ENCODE measurements at places on chromosomes 7 and 10.

- peak; percentile 32 for DNase-seq
Measured at GRCh38 chr10:14617852-14618251, 156.8 kb downstream of the FAM107B start.

GRCh38 chr10:8174762-8175161, 120.3 kb downstream of the GATA3 start:
- DNase-seq: no peak

- DNase-seq: no peak
Measured at GRCh38 chr10:72525277-72525676, 100.6 kb downstream of the MICU1 start.

GRCh38 chr10:6401558-6402348, 178.3 kb downstream of the PRKCQ start:
- DNase-seq: peak; percentile 62

DNA sequence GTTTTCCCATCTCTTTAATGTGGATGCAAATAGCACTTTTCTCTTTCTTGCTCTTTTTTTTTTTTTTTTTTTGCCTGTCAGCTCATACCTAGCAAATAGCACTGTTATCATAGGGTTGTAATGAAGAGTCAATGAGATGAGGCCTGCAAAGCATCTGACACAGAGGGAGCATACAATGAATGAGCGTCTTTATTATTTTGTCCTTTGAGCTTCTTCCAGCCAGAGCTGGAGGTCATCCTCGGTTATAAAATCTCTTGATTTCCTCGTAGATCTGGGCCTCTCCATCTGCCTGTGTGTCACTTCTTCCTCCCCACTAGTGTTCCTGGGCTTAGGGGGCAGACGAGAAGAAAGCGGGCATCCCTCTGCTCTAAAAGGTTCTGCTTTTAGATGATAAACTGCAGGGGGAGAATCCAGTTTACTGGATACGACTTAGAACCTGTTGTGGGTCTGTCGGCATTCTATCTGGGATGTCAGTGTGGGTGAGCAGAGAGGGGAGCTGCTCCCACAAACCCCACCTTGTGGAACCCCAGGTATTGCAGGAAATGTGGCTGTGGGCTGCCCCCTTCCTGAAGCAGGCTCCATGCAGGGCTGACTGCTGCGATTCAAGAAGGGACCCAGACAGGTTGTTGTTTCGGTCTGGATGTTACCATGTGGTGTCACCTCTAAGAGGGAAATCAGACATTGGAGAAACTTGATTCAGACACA, 135.8 kb upstream of the GPR26 start:
- DNase-seq: no peak

DNA sequence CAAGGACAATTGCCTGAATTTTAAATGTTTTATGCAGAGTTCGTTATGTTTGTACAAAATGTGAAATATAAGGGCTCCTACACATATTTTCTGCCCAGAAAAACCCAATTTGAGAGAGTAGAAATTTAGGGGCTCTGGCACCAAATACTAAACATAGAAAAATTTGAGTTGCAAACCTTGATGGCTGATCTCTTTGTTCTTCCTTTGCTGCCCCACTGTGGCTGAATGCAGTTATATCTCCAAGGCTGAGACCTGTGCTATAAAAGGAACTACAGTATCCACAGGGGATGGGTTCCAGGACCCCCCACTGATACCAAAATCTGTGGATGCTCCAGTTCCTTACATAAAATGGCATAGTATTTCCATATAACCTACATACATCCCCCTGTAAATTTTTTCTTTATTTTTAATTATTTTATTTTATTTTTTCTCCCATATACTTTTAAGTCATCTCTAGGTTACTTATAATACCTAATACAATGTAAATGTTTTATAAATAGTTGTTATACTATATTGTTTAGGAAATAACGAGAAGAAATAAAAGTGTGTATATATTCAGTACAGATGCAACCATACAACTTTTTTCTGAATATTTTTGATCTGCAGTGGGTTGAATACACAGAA, 22.5 kb downstream of the CFAP43 start:
- DNase-seq: no peak

GRCh38 chr7:152633504-152633903, 42.4 kb downstream of the XRCC2 start:
- no peak for DNase-seq

GRCh38 chr10:14306190-14306589, 24.5 kb downstream of the FRMD4A start:
- no peak for DNase-seq

DNA sequence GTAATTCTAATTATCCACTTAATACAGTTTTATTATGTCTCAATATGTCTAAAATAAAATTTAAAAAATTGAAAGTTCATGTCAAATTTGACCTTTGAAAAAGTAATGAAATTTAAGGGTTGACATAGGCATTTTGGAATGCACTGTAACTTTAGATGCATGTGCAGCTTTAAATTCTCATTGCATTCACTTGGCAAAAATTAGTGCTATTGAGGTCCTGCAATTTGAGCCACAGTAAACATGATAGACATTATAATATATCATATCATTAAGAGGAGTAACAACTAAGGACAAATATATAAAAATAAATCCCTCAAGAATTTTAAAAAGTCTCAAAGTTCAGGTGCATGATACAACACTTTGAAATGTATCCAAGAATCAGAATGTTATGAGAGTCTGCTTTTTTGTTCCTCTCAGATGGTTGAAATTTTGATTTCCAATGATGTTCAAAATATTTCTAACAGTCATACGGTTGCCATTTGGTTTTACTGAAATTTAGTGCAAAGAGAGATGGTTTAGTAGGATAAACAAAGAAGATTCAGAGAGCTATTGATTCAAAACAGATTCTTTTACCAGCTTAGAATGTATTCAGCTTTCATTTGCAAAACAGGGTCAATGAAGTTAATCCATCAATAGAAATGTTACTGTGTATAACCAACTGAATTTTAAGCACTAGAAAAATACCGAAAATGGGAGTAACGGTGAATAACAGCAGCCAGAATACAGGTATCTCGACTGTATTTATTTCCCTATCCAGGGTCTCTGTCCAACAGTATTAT, 71.8 kb downstream of the SEMA3A start:
- DNase-seq: no peak

DNA sequence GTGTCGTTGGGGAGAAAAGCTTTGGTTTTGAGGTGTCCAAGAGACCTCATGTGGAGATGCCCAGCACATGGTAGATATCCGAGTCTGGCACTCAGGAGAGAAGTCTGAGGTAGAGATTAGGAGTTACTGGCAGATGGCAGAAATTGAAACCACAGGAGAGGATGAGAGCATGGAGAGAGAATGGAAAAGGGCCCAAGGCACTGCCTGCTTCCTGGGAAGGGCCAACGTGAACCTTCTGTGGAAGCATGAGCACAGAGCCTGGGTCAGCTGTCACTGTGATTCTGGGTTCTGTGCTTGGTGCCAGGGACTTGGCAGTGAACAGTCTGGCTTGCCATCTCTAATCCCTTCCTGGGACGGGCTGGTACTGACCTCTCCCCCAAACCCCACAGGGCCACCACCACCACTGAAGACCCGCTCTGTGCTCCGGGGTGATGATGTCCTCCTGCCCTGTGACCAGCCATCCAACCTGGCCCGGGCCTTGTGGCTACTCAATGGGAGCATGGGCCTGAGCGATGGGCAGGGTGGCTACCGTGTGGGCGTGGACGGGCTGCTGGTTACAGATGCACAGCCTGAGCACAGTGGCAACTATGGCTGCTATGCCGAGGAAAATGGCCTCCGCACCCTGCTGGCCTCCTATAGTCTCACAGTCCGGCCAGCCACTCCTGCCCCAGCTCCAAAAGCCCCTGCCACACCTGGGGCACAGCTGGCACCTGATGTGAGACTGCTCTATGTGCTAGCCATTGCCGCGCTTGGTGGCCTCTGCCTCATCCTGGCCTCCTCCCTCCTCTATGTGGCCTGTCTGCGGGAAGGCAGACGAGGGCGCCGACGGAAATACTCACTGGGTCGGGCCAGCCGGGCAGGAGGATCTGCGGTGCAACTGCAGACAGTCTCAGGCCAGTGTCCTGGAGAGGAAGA, 4.1 kb downstream of the MRPL43 start:
- DNase-seq: no peak

- no peak for DNase-seq
Measured at GRCh38 chr10:30862486-30862885, 169.2 kb downstream of the ZNF438 start.

DNA sequence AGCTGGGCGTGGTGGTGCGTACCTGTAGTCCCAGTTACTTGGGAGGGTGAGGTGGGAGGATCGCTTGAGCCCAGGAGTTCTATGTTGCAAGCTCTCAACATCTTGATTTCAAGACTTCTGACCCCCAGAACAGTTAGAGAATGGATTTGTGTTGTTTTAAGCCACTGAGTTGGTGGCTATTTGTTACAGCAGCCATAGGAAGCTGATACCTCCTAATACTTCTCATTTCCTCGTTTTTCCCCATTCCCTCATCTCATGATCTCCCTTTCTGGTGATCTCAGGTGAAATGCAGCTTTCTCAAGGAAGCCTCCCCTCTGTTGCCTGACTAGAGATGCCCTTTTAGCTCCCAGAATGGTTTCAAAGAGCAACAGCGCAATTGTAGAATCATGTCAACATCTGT, 378.8 kb downstream of the TYW1 start:
- DNase-seq: no peak

- DNase-seq: no peak
Measured at GRCh38 chr7:27686315-27686714, 23.6 kb upstream of the HIBADH start.

Measured in CD8-positive, alpha-beta T cell (primary cell).